ENCODE measurements at places on chromosomes 1 and 21. TPM values are rescaled to one million over a fixed set of nuclear protein-coding genes. Genes with fewer than 3 reads are reported as not detected.

DNA sequence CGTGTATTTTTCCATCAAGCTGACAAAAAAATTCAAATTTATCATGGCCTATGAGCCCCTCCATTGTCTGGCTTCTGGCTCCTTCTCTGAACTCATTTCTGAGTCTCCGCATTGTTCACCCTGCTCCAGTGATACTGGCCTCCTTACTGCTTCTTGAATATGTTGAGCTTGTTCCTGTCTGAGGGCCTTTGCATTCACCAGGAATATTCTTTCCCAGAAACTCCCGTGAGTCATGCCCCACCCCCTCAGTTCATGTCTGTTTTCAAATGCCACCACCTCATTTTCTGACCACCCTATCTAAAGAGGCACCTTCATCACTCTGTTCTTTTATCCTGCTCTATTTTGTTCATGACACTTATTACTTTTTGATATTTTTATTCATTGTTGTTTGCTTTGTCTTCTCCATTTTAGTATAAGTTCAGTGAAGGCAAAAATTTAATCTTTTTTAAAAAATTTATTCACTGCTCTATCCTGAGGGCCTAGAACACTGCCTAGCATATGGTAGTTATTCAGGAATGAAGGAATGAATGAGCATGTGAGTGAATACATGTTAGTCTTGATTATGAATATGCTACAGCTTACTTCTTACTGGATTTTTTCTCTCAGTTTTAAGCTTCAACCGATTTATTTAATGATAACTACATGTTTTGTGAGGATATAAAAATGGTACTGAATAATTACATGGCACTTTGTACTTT lies 140.4 kb upstream of the C1orf105 start:
- DNase-seq, result no peak

The TCP10L gene
- 2.5 TPM for polyA plus RNA-seq

DNA sequence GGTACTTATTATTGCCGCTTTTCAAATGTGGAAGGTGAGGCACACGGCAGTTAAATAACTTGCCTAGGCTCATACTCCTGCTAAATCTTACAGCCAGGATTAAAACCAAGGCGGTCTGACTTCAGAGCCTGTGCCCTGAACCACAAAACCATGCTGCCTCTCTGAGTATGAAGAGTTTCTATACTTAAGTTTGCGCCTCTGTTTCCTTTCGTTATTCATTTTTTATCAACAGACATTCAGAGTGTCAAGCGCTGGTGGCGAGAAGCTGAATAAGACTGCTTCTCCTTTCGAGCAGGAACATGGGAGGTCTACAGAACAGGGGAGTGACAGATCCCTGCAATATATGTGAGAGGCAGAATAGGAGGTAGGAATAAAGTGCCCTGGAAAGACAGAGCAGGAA lies 96.0 kb upstream of the DUSP10 start:
- peak; percentile 12 for DNase-seq

DNA sequence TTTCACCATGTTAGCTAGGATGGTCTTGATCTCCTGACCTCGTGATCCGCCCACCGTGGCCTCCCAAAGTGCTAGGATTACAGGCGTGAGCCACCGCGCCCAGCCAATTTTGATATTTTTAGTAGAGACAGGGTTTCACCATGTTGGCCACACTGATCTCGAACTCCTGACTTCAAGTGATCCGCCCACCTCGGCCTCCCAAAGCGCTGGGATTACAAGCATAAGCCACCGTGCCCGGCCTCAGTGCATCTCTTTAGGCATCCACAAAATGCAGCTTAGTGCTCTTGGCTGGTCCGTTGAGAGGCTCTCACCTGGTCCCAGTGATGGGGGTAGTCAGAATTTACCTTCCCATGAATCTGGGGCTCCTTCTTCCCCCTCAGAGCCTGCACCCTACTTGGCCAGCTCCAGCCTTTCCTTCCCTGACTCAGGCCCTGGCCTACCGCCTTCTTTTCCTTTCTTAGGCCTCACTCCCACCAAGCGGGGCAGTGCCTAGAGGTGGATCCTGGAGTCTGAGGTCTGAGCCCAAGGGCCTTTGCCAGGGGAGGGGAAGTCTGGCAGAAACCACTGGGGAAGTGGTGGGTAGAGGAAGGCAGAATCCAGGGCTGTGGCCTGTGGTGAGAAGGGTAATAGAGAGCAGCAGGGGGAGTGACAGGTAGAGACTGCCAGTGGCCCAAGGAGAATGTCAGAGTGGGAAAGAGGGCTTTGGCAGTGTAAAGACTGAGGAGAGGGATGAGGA lies 3.7 kb downstream of the LENEP start:
- DNase-seq, result no peak

GRCh38 chr21:16473988-16474387 lies 744.2 kb downstream of the USP25 start:
- no peak for DNase-seq

- DNase-seq, result peak; percentile 64
Observed at GRCh38 chr21:42631142-42631541, 22.3 kb upstream of the PDE9A start.

GRCh38 chr1:182917378-182917777 lies 35.6 kb downstream of the SHCBP1L start:
- DNase-seq, result no peak

GRCh38 chr1:29410476-29410875 lies 174.2 kb downstream of the PTPRU start:
- no peak for DNase-seq

DNA sequence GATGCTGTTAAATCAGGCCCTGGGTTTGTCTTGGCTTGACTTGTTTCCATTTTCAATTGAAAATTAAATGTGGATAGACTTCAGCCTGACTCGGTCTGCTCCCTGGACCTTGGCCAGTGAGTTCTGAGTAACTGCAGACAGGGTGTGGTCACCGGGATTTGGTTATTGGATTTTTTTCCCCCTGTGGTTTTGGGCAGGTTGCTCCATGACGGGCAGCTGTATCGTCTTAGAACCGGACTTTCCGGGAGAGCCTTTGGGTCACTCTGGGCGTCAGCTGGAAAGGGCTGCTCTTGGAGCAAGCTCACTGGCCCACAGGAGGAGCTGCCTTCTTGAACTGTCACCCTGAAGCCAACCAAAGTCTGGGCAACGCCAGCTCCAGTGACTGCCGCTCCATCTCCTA lies 75.0 kb downstream of the CLIC6 start:
- no peak for DNase-seq

DNA sequence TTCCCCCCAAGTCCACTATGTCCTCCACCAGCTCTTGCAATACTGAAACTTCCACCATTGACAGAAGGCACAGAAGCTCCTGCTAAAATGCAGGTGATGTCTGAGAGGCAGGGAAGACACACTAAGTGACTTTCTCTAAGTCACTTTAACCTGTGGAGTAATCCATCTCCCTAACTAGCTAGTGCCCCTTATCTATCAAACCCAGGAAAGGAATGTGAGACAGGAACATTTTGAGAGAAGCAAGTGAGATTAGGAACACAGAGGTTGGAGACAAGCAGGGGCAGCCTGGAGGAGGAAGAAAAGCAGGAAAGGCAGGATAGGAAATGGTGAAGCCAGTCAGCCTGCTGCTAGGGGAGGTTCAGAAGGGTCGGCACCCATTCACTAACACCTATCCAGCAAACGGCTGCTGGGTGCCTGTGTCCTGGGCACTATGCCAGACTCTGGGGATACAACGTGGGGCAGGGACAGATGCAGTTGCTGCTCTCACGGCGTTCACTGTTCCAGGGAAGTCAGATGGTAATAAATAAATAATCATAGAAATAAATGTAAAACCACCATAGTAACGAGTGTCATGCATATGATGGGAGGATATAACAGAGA lies 7.0 kb downstream of the GPA33 start:
- no peak for DNase-seq

The C1orf94 gene
- polyA plus RNA-seq, result 0.09 TPM

DNA sequence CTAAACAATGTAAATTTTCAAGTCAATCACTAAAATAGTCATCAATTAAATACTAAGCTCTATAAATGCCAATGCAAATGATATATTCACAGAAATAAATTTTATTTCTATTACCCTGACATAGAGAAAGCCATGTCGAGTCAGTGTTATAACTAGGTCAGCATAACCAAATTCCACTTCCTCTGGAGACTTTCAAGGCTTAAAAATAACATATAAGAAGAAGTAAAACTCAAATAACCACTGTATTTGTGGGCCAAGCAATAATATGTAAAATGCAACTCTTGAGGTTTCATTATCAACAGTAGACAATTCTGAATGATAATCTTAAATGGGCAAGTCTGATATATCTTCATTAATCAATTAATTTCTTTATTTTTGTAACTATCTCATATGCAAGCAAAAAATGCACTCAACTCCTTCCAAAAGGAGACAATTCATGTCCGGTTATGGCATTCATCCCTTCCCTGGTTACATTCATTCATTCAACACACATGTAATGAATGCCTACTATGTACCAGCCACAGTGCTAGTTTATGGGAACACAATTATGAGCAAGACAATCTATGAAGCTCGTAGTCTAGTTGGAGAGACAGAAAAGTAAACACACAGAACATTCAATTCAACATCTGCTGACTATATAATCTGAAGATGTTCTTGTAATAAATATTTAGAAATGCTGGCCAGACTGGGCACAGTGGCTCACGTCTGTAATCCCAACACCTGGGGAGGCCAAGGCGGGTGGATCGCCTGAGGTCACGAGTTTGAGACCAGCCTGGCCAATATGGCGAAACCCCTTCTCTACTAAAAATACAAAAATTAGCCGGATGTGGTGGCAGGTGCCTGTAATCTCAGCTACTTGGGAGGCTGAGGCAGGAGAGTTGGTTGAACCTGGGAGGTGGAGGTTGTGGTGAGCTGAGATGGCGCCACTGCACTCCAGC lies 37.1 kb upstream of the CAP1 start:
- DNase-seq, result no peak

All from thymus (tissue), 14 donors.